ENCODE measurements at places on chromosomes 3 and 15.

DNA sequence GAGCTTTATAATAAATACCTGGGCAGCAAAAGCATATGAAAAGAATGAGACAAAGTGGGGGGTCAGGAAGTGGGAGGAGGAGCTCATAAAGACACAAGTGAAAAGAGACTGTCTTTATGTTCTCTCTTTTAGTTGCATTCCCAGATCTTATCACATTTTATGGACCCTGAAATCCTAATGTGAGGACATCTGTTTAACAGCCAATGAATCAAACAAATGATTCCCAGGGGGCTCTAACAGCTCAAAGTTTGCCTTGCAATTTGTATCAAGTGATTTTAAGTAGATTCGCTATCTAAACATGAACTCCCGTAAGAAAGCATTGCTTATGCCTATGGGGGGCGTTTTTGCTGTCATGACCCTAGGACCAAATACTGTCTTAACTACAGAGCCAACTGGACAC, 332.3 kb upstream of the CNTN4 start:
- DNase-seq = no peak

- no peak for DNase-seq
Measured at GRCh38 chr15:78695046-78695671, 54.1 kb upstream of the CHRNB4 start.

DNA sequence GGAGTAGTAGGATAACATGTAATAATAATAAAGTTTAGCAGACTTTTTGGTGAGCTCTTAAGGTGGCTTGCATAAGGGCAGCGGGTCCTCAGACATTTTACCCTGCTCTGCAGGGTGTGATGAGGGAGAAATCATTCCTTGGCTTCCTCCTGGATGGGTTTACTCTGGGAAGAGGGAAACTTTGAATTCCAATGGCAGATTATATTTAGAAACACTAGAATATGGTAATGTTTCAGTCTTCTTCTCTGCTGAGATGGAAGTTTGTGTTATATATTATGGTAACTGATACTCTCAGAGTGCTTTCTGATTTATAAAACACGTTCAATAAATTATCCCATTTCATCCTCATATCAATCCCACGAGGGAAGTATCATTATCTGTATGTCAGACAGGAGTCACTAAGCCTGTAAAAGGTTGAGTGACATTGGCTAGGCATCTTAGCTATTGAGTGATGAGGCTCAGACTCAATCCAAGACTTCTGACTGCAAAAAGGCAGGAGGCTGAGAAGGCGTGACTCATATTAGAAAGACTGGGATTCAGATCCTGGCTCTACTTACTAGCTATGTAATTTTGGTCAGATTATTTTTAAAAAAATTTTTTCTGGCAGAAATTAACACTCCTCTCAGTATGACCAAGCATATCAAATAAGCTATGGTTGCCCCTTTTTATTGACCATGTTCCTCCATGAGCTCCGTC, 19.3 kb downstream of the PDIA5 start:
- no peak for DNase-seq

- DNase-seq = no peak
Measured at GRCh38 chr3:102329561-102329960, 105.3 kb upstream of the ZPLD1 start.

GRCh38 chr3:101603184-101603583, 29.2 kb downstream of the PCNP start:
- DNase-seq = no peak

GRCh38 chr3:154549391-154549790, 119.4 kb upstream of the GPR149 start:
- no peak for DNase-seq

DNA sequence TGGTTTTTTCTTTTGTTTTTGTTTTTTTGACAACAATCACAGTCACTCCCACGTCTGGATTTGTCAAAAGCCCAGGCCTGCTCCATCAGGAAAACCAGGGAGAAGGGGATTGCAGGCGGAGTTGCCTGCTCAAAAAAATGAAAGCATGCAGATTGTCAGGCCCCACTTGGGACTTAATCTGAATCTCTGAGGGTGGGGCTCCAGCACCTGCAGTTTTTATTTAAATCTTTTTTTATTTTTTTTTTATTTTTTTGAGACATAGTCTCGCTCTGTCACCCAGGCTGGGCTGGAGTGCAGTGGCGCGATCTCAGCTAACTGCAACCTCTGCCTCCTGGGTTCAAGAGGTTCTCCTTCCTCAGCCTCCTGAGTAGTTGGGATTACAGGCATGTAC, 140.9 kb downstream of the FOXP1 start:
- DNase-seq = no peak

DNA sequence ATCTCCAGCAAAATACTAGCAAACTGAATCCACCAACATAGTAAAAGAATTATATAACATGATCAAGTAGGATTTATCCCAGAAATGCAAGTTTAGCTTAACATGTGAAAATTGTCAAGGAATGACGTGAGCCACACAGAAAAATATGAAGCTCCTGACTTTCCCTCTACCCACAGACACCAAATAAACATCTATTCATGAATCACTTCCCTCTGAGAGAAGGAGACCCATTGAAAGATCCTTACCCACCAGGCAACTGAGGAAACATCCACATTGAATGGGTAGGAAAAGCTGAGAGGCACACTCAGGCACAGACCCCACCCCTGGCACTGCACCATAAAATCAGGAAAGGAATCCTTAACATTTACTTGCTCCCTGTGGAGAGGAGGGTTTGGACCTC, 102.2 kb upstream of the MANF start:
- DNase-seq = no peak

DNA sequence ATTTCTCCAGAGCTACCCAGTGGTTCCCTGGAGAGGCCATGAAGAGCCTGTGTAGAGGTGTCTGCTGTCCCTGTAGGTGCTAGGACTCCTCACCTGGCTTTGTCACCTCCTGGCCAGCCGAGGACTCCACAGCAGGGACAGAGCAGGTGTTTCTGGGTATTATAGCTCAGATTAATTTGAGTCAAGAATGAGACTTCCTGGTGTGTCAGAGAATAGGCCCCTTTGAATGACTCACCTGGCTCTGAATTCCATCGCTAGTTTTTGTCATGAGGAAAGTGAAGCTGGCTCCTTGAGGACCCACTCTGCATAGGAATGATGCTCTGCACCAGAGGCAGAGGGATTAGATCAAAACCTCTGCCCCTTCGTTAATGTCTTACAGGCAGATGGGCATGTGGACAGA, 167.5 kb upstream of the TOPAZ1 start:
- DNase-seq = no peak

- no peak for DNase-seq
Measured at GRCh38 chr3:68288085-68288484, 633.7 kb upstream of the SUCLG2 start.

- DNase-seq = no peak
Measured at GRCh38 chr3:170204023-170204472, 18.2 kb upstream of the PRKCI start.

DNA sequence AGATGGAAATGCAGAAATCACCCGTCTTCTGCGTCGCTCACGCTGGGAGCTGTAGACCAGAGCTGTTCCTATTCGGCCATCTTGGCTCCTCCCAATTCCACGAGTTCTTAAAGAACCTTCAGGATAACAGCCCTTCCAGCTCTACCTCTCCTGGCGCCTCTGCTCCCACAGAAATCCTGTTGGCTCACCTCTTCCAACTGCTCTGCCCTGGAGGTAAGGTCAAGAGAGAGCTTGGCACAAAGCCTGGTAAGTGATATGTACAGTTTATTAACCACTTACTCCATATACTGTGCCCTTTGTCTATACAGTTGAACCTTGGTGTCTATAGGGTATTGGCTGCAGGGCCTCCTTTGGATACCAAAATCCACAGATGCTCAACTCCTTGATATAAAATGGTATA, 17.8 kb upstream of the FGF12 start:
- no peak for DNase-seq

- DNase-seq = no peak
Measured at GRCh38 chr3:159727506-159727905, 261.1 kb upstream of the IL12A start.

DNA sequence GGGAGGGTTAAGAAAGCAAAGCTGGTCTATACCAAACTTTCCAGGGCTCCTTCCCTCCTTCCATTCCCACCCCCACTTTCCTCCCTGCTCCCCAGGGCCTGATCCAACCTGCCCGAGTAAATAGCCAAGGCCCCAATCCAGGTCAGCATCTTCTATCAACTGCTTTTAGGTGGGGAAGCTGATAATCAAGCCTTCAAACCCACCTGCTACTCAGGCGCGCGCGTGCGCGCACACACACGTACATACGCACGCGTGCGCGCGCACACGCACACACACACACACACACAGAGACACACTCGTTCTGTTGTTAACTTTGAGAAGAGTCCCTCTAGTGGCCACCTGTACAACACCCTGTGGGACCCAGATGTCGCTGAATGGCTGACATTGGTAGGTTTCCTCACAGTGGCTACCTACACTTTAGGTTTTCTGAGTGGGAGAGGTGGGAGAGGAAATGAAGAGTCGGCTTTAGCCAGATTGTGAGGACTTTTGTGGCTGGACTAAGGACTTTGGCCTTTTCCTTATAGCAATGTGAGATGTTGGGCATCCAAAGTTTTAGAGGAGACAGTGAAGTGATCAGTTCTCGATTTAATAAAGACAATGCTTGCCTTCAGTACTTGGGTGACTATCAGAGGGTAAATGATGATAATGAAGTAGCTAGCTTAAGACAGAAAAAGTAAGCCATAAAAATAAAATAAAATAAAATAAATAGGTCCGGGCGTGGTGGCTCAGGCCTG, 179.9 kb upstream of the C2CD4B start:
- peak; percentile 8 for DNase-seq

Measured in NCI-H2107 (cell line).